SIG-M5 (cell line): ENCODE measurements at places on chromosomes 13 and 19.

GRCh38 chr19:3575260-3575741 lies 2.6 kb downstream of the HMG20B start:
- DNase-seq = no peak

GRCh38 chr19:4830768-4831265 lies 695 bp downstream of the TICAM1 start:
- no peak for DNase-seq

- DNase-seq = peak; percentile 12
Observed at GRCh38 chr13:78657699-78658629, 991 bp downstream of the OBI1 start.

GRCh38 chr13:94268661-94269060 lies 210.8 kb downstream of the DCT start:
- no peak for DNase-seq

- DNase-seq = no peak
Observed at GRCh38 chr13:59534806-59535205, 628.9 kb downstream of the DIAPH3 start.

GRCh38 chr13:23889615-23890607 lies 711 bp upstream of the MIPEP start:
- no peak for DNase-seq

GRCh38 chr13:106650690-106651205 lies 82.8 kb upstream of the ARGLU1 start:
- DNase-seq = no peak

GRCh38 chr13:109684824-109685202 lies 101.6 kb downstream of the IRS2 start:
- no peak for DNase-seq

DNA sequence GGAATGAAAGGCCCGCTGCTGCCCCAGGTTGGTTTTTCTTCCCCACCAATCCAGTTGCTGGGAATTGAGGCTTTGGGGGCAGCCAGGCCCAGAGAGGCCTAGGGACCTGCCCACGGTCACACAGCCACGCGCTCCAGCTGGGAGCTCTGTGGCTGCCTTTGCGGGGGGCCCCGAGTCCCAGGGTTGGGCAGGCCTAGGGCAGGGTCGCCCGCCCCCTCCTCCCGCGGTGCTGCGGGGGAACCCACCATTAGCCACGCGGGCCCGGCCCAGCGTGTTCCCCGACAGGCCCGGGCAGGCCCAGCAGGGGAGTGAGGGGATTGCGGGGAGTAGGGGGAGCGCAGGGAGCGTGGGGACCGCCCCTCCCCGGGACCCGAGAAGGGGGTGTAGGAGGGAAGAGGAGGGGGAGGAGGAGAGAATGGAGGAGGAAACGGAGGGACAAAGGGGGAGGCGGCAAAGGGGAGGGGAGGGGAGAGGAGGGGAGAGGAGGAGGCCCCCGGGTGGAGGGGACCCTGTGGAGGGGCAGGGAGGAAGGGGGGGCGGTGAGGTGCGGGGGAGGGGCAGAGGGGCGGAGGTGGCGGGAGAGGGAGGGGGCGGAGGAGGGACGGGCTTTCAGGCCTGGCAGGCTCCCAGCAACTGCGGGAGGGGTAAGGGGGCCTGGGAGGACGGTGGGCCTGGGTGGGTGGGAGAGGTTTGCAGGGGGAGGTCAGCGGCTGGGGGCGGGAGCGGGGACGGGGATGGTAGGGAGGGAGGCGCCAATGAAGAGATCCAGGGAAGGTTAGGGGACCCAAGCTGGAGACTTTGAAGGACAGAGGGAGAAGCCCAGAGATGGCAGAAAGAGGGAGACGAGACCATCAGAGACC lies 12.9 kb upstream of the TLE2 start:
- DNase-seq = no peak

DNA sequence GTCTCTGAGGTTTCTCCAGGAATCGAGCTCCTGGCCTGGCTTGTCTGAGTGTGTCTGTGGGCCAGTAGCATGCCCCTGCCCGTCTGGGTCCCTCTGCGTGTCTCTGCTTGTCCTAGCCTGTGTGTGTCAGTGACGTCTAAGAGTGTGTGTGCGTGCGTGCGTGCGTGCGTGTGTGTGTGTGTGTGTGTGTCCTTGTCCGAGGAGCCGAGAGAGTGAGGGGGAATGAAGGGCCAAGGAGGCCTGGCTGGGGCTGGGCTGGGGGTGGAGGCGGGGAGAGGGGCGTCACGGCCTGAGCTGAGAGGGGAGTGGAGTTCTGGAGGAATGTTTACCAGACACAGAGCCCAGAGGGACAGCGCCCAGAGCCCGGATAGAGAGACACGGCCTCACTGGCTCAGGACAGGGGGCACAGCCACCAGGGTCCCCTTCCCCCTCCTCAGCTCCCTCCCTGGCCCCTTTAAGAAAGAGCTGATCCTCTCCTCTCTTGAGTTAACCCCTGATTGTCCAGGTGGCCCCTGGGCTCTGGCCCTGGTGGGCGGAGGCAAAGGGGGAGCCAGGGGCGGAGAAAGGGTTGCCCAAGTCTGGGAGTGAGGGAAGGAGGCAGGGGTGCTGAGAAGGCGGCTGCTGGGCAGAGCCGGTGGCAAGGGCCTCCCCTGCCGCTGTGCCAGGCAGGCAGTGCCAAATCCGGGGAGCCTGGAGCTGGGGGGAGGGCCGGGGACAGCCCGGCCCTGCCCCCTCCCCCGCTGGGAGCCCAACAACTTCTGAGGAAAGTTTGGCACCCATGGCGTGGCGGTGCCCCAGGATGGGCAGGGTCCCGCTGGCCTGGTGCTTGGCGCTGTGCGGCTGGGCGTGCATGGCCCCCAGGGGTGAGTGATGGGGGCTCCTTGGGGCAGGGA lies at the start of gene AXL:
AXL (plus strand) TSS at position 609 of the 893 bp plus-strand sequence; CDS start at position 779, 170 bp downstream.
- DNase-seq = no peak

GRCh38 chr19:47135156-47135555 lies 4.5 kb downstream of the SAE1 start:
- no peak for DNase-seq

- DNase-seq = no peak
Observed at GRCh38 chr13:80841414-80841813, 500.5 kb upstream of the SPRY2 start.

DNA sequence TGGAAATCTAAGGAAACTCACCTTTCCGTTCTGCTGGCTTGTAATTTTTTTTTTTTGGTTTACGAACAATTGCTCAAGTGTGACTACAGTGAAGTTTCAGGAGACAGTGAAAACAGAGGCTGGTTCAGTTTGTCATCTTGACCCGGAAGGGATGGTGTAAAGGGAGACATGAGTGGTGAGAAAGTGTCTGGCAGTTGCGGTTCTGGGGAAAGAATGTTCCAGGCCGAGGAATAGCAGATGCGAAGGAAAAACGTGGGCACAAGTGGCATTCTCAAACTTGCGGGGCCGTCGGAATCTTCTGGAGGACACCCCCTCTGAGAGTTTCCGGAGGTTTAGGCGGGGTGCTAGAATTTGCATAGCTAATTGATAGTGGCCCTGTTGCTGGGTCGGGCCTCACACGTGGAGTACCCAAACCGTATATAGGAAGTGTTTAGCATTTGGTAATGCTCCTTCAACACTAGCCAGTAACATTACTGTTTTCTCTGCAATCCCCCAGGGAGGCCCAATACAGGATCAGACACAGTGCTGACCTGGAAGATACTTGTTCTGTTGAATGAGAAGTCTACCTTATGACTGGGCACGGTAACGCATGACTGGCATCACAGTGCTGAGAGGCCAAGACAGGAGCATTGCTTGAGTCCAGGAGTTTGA lies 2.8 kb upstream of the TNFSF9 start:
- no peak for DNase-seq

- DNase-seq = peak; percentile 63
Observed at GRCh38 chr19:19661675-19662251, 1.7 kb downstream of the ATP13A1 start.

- no peak for DNase-seq
Observed at GRCh38 chr19:4359627-4360000, 16.3 kb downstream of the MPND start.
